CD4-positive, alpha-beta T cell treated with Interleukin-12 subunit alpha and Interleukin-12 subunit beta, for 1 hour (primary cell): ENCODE measurements at places on chromosomes 1 and 21.

- DNase-seq, result peak; percentile 55
Observed at GRCh38 chr1:62687903-62688686, at the start of gene DOCK7. TSS of gene DOCK7 (minus strand) at chr1:62688386. CDS start at chr1:62688264, 122 bp downstream.

DNA sequence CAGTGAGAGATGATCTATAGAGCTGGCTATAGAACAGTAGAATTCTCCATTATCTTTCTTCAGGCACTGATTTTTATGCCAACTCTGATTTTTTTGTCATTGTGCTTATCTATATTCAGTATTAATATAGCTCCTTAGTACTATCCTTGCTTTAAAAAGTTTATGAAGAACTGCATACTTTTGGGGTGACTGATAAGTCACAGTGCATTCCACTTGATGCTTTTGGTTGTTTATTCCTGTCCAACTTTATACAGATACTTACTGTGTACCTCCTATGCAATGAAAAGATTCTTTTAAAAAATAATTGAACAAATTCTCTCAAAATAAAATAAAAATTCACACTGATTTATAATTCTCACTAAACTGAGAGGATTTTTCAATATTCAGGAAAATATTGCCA lies 71.6 kb downstream of the COL24A1 start:
- no peak for DNase-seq

GRCh38 chr1:40610156-40610555 lies 55.3 kb downstream of the RIMS3 start:
- no peak for DNase-seq

DNA sequence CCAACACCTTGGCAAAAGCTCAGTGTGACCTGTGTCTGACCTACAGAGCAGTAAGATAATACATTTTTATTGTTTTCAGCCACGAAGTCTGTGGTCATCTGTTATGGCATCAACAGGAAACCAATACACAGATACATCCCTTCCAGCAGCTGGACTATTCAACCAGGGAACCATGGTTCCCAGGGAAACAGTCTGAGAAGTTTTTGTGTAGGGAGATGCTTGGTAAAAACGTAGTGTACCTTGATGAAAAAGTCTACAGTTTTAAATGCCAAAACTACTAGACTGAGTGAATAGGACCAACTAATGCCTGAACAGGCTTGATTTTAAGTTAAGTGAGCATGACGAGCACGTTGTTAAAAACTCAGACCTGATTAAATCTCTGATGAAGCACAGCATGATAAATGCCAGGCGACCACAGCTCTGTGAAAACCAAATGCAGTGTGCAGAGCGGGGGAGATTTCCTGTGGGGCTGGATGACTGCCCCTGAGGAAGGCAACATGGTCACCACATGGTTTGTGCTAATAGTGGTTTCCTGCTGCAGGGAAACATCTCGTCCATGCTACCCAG lies 228.9 kb downstream of the TNR start:
- DNase-seq, result peak; percentile 1

DNA sequence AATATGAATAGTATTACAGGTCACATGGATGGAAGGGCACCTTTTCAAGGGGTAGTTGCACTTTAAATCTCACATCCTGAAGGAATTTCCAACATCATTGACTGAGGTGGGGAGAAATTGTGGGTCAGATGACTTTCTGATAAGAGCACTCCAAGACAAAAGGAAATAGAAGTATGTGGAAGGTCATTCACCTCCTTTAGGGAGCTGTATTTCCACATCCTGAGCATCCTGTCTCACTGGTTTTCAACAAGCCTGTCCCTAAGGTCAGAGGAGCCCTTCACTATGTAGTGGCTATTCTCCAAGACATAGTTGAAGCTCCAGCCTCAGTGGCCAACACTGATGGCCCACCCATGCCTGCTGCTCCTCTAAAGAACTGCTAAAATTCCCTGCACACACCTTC lies 76.5 kb downstream of the ATP1A1 start:
- DNase-seq, result no peak

DNA sequence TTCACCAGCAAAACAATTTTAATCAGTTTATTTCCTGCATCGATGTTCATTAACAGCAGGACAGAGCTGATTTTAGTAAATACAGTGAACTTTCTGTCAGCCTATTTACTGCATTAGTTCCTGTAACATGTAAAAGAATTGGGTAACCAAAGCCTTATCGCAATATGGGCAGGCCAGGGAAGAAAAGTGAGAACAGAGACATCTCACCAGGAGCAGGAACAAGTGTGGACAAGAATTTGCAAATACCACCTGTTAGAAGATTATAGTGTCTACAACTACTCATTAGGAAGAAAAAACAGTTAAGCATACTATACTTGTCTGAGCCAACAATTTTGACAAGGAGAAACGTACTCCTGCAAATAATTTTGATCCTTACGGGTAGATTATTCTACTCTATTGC lies 1293.9 kb downstream of the PLA2G4A start:
- DNase-seq, result no peak

GRCh38 chr21:44771896-44772525 lies 29.6 kb downstream of the UBE2G2 start:
- no peak for DNase-seq

GRCh38 chr1:240136402-240136801 lies 44.7 kb downstream of the FMN2 start:
- DNase-seq, result no peak

- no peak for DNase-seq
Observed at GRCh38 chr1:216434232-216434631, 11.0 kb upstream of the USH2A start.

- DNase-seq, result no peak
Observed at GRCh38 chr1:78543941-78544643, 53.3 kb downstream of the PTGFR start.

DNA sequence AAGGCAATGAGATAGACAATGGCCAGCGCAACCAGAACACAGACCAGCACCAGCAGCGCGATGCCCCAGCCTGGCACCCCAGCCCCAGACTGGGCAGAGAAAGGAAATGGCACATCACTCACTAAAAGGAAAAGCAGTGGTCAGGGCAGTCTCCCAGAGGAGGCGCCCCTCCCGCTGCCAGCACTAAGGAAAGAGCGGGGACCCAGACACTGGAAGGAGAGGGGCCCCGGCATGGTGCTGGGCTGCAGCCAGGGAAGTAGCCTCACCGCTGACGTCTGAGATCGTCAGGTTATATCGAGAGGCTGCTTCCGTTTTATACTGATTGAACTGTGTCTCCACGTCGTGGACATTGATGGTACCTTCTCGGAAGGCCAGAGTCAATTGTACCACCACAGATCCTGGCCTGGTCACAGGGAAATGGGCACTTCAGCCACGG lies 13.8 kb downstream of the TRIM46 start:
- DNase-seq, result no peak

- DNase-seq, result no peak
Observed at GRCh38 chr1:214503553-214503952, 47.8 kb downstream of the PTPN14 start.

GRCh38 chr1:39250460-39251240 lies 46.2 kb downstream of the MACF1 start:
- no peak for DNase-seq

DNA sequence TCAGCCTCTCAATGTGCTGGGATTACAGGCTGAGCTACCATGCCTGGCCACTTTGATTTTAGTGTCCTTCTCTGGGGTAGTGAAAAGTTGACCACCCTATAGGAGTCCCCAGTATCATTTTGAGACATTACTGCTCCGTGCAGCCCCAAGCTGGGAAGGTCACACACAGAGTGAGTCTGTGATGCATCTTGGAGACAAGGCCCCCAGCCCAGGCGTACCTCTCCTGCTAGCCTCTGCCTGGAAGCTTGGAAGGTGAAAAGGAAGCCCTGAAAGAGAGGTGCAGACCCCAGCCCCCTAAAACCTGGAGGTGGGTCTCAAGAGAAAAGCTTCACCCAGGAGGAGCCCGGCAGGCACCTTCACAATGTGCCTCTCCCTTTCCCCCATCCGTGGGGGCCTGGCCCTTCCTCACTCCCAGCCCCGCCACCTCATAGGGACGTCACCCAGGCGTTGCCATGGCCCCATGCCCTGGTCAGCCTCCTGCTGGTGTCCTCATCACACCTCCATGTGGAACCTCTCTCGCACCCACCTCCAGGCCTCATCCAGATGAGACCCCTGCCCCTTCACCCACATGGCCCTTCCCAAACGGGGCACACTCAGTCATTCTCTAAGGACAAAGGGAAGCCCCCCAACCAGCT lies 5.6 kb upstream of the ARF1 start:
- no peak for DNase-seq

DNA sequence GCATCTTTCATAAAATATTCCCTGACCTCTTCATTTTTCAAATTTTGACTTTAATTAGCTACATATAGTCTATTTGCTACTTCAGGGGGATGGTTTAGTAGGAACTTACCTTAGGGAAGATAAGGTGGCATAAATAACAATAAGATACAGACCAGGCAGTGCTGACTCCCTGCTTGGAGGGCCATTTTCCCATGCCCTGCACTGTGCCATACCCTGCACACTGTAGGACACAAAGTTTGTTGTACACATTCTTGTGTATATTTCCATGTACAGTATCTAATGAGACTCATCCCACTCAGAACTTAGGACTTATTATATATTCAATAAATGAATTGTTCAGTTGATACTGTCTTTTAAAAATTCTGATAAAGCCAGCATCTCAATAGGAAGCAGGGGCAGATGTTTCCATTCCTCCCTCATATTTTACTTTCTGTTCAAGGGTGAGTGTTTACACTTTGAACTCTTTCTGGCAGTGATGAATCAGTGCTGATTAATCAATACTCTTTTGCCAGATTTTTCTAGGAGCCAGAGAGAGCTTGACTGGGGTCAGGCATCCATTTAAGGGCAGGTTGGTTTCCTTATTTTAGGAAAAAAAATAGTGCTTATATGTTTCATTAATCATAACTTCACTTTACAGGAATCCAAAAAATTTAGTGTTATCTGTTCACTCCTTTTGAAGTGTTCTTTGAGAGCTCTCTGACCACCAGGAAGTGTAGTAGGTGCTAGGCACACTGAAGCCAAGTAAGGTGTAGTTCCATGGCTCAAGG lies 30.6 kb downstream of the MPZL1 start:
- no peak for DNase-seq

GRCh38 chr1:61782771-61783170 lies 40.5 kb downstream of the PATJ start:
- DNase-seq, result peak; percentile 82

DNA sequence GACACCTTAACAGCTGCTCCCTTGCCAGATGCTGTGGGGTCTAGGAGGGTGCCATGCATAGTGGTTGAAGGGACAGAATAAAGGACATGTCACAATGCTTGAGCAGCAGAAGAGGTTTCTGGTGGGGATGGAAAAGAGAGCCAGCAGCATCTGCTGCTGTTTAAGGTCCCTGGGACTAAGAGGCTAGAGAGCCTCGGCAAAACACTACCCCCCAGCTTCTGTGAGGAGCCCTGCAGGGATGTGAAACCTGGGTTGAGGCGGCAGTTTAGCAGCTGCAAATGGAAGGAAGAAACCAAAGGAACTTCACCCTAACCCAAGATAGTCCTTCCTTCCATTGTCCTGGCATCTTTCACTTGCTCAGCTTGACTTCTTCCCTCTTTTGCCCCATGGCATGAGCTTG lies 39.4 kb downstream of the PLXNA2 start:
- no peak for DNase-seq

GRCh38 chr1:85611856-85612255 lies 31.3 kb downstream of the CCN1 start:
- DNase-seq, result no peak

GRCh38 chr1:72000809-72001208 lies 281.5 kb downstream of the NEGR1 start:
- no peak for DNase-seq
